ENCODE measurements at places on chromosomes 3 and 15.

DNA sequence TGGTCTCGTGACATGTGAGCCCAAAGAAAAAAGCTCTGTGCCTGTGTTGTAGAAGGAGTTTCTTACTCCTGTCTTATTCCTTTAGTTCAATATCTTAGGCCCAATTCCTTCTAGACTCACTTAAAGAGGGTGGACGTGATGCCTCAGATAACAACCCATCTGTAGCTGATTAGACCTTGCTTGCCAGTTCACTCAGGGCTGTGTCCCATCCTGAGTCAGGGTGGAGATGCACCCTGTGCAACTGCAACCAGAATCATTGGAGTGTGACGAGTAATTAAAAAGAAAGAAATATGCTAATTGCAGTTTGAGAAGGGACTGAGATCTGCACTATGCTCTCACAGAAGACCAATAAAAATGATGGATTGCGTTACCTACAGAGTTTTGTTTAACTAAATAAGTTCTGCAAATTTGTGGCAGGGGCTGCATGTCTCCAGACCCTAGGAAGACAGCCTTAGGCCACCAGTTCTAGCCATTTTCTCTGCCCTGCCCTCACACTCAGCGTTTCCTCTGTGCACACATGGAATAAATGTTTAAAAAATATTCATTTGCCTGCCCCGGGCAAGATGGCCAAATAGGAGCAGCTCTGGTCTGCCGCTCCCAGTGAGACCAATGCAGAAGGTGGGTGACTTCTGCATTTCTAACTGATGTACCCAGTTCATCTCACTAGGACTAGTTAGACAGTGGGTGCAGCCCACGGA, 83.0 kb downstream of the MOBP start:
- DNase-seq = no peak

- no peak for DNase-seq
Measured at GRCh38 chr15:94300612-94301011, 69.3 kb downstream of the MCTP2 start.

DNA sequence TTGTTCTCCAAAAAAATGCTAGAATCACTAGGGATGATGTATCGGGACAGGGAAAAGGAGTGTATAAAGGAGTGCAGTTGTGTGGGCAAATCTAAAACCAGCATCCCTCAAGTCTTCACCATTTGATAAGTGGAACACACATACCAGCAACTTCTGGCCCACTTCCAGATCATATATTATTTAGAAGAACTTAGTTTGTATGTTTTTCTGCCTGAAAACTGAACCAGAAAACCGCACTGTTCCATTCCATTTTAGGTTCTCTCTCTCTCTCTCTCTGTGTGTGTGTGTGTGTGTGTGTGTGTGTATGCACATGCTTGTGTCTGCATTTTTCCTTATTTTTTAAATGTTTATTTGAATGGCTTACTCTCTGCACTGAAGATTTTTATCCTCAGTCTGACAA, 93.5 kb downstream of the SERPINI1 start:
- DNase-seq = no peak

DNA sequence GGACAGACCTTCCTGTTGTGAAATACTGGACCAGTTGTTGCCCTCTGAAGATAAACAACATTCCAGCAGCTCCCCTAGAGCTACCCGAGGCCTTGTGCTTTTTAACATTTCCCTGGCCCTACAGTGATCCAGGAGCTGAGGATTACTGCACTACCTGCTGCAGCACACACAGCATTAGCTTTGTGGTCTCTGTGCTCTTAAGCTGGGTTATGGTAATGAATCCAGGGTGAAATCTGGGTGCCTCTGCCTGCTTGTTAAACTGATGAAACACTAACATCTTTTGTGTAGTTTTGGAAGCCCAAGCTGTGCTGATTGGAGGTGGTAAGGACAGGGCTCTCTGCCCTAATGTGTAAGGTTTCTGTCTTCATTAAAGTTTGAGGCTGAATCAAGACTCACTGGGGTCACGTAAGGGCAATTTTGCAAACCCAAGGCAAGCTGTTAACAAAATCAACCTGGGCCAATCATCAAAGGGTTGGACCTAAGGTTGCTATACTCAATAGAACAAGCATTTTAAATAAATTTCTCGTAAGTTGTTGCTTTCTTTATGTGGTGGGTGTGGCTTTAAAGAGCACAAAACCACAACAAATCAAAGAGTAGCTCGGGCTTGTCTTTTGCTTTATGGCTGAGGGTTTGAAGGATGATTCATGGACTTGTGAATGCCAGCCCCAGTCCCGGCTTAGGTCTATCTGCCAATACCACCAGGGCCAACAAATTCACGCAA, 183.9 kb downstream of the TPRG1 start:
- DNase-seq = peak; percentile 34

DNA sequence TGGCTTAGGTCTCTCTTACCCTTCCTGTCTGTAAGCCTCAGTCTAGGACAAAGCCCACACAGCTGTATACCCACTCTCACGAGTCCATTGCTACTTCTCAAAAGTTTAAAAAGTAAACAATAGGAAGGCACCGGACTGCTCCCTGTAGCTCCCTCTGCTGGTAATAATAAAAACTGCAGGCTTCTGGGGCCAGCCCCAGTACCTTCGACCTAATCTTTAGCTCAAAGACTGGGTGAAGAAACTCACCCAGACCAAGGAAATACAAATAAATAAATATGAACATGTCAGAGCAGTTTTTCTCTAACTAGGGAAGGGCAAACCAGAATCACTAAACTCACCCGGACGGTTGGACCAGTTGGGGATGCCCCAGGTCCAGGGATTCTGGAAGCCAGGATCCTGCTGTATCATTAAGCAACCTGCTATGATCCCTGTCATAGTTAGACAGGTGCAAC, 5.0 kb downstream of the FAM219B start:
- DNase-seq = no peak

DNA sequence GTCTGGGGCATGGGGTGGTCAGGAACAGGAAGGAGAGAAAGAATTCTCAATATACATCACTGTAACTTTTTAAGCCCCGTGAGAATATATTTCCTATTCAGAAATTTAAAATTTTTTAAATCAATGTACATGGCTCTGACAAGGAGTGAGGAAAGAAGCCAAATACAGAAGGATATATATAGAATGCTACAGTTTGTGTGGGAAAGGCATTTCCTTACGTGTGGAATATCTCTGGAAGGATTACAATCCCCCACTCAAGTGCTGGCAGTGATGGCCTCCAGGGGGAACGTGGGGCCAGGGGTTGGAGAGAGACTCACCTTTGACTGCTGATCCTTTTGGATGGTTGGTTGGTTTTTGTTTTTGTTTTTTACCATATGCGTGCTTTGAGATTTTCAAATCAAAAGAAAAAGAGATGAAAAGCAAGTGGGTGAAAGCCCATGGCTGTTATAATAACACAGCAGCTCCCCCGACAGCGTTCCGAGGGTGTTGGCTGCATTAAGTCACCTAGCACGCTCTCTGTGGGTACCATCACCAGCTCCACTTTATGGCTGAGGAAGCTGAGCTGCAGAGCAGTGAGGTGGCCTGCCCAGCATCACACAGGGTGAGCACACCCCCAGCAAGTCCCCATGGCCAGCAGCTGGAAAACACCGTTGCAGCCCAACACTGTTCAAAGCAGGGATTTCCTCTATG, 39.9 kb downstream of the TPRA1 start:
- DNase-seq = no peak

DNA sequence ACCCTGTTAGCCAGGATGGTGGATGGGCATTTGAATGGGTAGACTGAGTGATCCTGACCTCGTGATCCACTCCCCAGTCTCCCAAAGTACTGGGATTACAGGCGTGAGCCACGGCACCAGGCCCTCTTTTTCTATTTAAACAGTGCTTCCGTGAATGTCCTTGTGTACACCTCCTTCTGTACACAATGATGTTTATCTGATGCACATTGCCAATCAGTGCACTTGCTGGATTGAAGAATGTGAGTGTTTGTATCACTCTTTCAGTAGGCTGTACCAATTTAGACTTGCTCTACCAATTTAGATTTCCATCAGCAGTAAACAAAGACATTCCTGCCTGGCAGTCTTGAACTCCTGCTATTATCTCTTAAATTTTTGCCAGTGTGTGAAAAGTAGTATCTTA, 8.9 kb upstream of the ZNF619 start:
- no peak for DNase-seq
